ENCODE measurements at places on chromosomes 7 and 10. TPM values are rescaled to one million over a fixed set of nuclear protein-coding genes. Genes with fewer than 3 reads are reported as not detected.

CYP3A5 gene
- not detected for total RNA-seq

FBXL13 gene
- total RNA-seq: 4.0 TPM

AIMP2 gene
- total RNA-seq: 13.1 TPM

PRF1 gene
- 1.0 TPM for total RNA-seq

OR9A2 gene
- not detected for total RNA-seq

- H3K27ac ChIP-seq: no peak overlapping the region
- H3K27me3 ChIP-seq: no peaks in the 10 kb centered on the region
- H3K36me3 ChIP-seq: no peaks in the 10 kb centered on the region
Measured at GRCh38 chr7:1052031-1052818, 7.9 kb downstream of the GPR146 start.

- H3K36me3 ChIP-seq: no peaks in the 10 kb centered on the region
- DNase-seq: no peak
- peaks cover 9% of the 10 kb centered on the region for H3K4me1 ChIP-seq
- H3K27ac ChIP-seq: peak within 1 kb of the TSS; percentile 70
- peak within 1 kb of the TSS; percentile 87 for H3K4me3 ChIP-seq
Measured at GRCh38 chr7:138460176-138460648, at the start of gene TRIM24. TSS of gene TRIM24 (plus strand) at chr7:138460259. CDS start at chr7:138460549, 290 bp downstream.

DNA sequence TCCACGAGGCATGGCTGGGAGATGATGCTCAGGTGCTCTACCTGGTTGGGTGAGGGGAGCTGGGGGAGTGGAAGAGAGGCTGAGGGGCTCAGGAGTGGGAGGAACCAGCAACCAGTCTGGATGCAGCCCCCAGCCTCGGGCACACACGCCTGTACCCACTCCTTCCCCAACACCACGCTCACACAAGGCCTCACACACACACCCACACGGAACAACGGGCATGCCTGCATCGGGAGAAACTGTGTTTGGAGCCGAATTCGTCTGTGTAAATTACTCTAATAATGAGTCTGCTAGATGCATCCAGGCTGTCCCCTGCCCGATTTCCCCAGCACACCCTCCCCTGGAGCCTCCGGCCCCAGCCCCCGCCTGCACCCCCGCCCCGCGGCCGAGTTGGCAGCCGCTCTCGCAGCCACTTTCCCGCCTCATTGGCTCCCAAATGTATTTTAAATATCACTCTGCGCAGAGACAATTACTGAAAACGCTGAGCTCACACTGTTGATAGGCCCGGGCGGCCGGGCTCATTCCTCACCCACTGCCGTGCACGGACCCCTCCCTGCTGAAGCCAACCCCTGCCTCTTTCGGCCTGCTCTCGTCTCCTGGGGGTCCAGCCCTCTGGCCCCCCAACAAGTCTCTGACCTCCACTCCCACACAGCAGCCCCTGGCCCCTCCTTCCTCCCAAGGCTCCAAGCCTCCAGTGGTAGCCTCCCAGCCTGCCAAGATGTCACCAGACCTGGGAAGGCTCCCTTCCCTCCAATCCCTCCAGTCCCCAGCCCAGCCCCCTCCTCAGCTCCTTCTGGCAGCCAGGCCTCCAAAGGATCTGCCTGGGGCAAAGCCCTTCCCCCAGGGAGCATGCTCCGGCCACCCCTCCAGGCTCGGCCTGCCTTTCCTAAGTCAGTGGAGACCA, 11.1 kb downstream of the H2BK1 start:
- H3K36me3 ChIP-seq: no peaks in the 10 kb centered on the region
- no peaks in the 10 kb centered on the region for H3K4me1 ChIP-seq
- H3K27ac ChIP-seq: no peak overlapping the region
- no peak overlapping the region for H3K4me3 ChIP-seq

DNA sequence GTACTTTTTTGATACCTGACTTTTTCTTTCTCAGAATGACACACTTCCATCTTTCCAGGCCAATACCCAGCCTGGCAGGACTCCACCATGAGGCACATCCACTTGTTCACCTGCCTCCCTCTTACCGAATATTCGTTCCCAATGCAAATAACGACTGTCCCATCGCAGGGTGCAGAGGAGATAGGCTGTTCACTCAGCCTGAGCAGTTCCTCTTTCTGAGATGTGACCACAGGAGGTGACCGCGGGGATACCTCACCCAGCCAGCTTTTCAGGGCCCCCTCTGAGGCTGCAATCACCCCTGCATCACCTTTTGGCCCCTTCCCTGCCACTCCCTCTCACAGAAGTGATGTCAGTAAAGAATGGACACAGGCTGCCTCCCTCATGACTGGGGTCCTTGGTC, 28.3 kb downstream of the PTPRN2 start:
- no peaks in the 10 kb centered on the region for H3K36me3 ChIP-seq
- H3K4me1 ChIP-seq: no peaks in the 10 kb centered on the region
- no peak overlapping the region for H3K4me3 ChIP-seq
- no peaks in the 10 kb centered on the region for H3K27me3 ChIP-seq

DNA sequence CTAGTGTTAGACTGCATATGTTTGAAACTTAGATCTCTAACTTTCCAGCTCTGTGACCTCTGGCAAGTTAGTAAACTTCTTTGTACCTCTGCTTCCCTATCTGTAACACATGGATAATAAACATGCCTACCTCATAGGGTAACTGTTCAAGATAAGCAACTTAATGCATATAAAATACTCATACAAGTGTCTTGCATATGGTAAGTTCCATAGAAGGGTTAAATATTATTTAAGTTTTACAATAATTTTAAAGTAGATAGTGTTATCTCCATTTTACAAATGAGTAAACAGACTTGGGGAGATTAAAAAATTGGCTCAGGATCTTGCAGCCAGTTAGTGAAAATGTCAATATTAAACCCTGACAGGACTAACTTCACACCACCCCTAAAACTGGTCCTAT, 30.1 kb upstream of the CD36 start:
- H3K4me1 ChIP-seq: no peaks in the 10 kb centered on the region
- no peak overlapping the region for H3K27ac ChIP-seq
- no peak for DNase-seq
- no peaks in the 10 kb centered on the region for H3K36me3 ChIP-seq

DNA sequence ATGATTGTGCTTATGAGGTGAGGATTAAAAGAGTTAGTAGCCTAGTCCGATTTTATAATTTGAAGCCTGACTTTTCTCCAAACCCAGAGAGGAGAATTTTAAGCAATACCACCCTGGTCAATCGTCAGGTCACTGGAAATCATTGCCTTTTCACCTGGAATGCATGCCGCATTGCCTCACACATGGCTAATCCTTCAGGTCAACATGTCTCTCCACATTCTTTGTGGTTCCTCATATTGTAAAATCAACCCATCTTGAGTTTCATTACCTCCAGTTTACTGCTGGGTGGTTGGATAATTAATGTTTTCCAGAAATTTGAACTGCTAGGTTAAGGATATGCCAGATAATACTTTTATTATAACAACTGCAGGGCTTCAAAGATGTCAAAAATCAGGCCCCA, 55.6 kb upstream of the SEMA3E start:
- H3K4me3 ChIP-seq: no peak overlapping the region
- H3K27me3 ChIP-seq: no peaks in the 10 kb centered on the region
- no peaks in the 10 kb centered on the region for H3K36me3 ChIP-seq
- H3K27ac ChIP-seq: no peak overlapping the region

- no peaks in the 10 kb centered on the region for H3K4me1 ChIP-seq
- no peak overlapping the region for H3K4me3 ChIP-seq
- no peaks in the 10 kb centered on the region for H3K27me3 ChIP-seq
- DNase-seq: peak; percentile 71
- no peaks in the 10 kb centered on the region for H3K36me3 ChIP-seq
Measured at GRCh38 chr10:2927958-2928840, 139.1 kb upstream of the PFKP start.

GRCh38 chr7:116348346-116348745, 138.0 kb downstream of the TES start:
- H3K27ac ChIP-seq: no peak overlapping the region
- DNase-seq: no peak
- no peak overlapping the region for H3K4me3 ChIP-seq
- H3K4me1 ChIP-seq: no peaks in the 10 kb centered on the region

GRCh38 chr10:69901022-69901421, 99.3 kb downstream of the COL13A1 start:
- H3K36me3 ChIP-seq: no peaks in the 10 kb centered on the region
- H3K4me3 ChIP-seq: no peak overlapping the region
- no peaks in the 10 kb centered on the region for H3K27me3 ChIP-seq
- H3K4me1 ChIP-seq: no peaks in the 10 kb centered on the region

GRCh38 chr10:90047243-90047729, 345.9 kb downstream of the KIF20B start:
- H3K4me1 ChIP-seq: peaks cover 26% of the 10 kb centered on the region
- DNase-seq: peak; percentile 82
- H3K27me3 ChIP-seq: peaks cover 4% of the 10 kb centered on the region
- H3K27ac ChIP-seq: peak overlapping the region; percentile 30
- no peak overlapping the region for H3K4me3 ChIP-seq

GRCh38 chr10:100561005-100561404, 25.3 kb downstream of the HIF1AN start:
- no peak overlapping the region for H3K4me3 ChIP-seq
- H3K36me3 ChIP-seq: peaks cover 10% of the 10 kb centered on the region
- no peak overlapping the region for H3K27ac ChIP-seq

- H3K36me3 ChIP-seq: no peaks in the 10 kb centered on the region
- no peak overlapping the region for H3K27ac ChIP-seq
- no peak overlapping the region for H3K4me3 ChIP-seq
- H3K4me1 ChIP-seq: no peaks in the 10 kb centered on the region
- no peaks in the 10 kb centered on the region for H3K27me3 ChIP-seq
- DNase-seq: no peak
Measured at GRCh38 chr10:90407131-90407530, 450.7 kb downstream of the HTR7 start.

DNA sequence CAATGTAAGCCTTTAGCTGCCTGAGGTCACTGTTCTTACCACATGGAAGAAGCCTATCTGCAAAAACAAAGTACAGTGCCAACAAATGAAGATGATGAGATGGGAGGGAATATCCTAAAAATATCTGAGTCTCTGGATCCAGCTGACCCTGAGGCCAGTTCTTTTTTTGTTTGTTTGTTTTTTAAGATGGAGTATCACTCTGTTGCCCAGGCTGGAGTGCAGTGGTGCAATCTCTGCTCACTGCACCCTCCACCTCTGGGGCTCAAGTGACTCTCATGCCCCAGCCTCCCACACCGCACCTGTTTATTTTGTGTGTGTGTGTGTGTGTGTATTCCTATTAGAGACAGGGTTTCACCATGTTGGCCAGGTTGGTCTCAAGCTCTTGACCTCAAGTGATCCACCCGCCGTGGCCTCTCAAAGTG, 44.9 kb downstream of the HYCC1 start:
- no peak for DNase-seq
- no peak overlapping the region for H3K4me3 ChIP-seq
- no peaks in the 10 kb centered on the region for H3K27me3 ChIP-seq
- H3K27ac ChIP-seq: no peak overlapping the region

DNA sequence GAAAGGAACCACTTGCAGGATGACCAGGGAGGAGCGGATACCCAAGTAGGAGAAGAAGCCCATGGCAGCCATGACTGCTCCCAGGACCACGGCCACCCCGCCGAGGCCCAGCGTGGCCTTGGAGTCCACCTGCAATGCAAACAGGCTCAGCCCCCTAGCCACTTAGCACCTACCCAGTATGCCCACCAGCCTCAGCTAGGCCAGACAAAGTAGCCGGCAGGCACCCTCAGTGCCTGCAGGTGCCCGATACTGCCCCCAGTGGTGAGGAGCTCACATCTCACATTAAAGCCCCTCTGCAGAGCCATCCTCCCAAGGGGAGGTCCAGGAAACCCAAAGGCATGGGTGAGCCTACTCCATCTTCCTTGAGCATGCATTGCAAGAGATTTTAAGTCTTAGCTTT, 6.6 kb downstream of the NPC1L1 start:
- H3K27me3 ChIP-seq: no peaks in the 10 kb centered on the region
- DNase-seq: peak; percentile 50
- H3K36me3 ChIP-seq: no peaks in the 10 kb centered on the region
- H3K4me3 ChIP-seq: no peak overlapping the region

DNA sequence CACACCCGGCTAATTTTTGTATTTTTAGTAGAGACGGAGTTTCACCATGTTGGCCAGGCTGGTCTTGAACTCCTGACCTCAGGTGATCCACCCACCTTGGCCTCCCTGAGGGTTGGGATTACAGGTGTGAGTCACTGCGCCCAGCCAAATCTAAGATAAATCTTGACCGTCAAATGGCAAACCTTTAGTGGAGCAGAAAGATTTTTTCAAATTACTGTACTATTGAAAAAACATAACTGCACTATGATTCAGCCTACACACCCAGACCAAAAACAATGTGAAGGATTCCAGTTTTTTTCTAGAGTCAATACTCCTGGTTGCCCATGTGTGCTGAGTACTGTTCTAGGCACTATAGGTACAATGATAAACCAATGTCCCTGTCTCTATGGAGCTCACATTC, 33.9 kb upstream of the SVIL start:
- no peaks in the 10 kb centered on the region for H3K4me1 ChIP-seq
- DNase-seq: no peak
- no peaks in the 10 kb centered on the region for H3K27me3 ChIP-seq
- no peak overlapping the region for H3K4me3 ChIP-seq
- no peak overlapping the region for H3K27ac ChIP-seq
- no peaks in the 10 kb centered on the region for H3K36me3 ChIP-seq

GRCh38 chr7:95669513-95669912, 73.2 kb upstream of the PDK4 start:
- no peaks in the 10 kb centered on the region for H3K36me3 ChIP-seq
- no peak overlapping the region for H3K4me3 ChIP-seq
- no peaks in the 10 kb centered on the region for H3K4me1 ChIP-seq
- H3K27me3 ChIP-seq: no peaks in the 10 kb centered on the region
- no peak overlapping the region for H3K27ac ChIP-seq
- no peak for DNase-seq

GRCh38 chr10:33666686-33667480, 332.4 kb upstream of the NRP1 start:
- H3K4me1 ChIP-seq: no peaks in the 10 kb centered on the region
- H3K36me3 ChIP-seq: no peaks in the 10 kb centered on the region
- no peak overlapping the region for H3K27ac ChIP-seq
- no peaks in the 10 kb centered on the region for H3K27me3 ChIP-seq
- DNase-seq: no peak

GRCh38 chr10:84683550-84683949, 355.2 kb downstream of the CCSER2 start:
- H3K27ac ChIP-seq: no peak overlapping the region
- no peaks in the 10 kb centered on the region for H3K4me1 ChIP-seq
- no peak overlapping the region for H3K4me3 ChIP-seq
- DNase-seq: no peak
